Bronchus fibroblast of lung (primary cell): ENCODE measurements at places on chromosomes 6 and 20. TPM values are rescaled to one million over a fixed set of nuclear protein-coding genes. Genes with fewer than 3 reads are reported as not detected.

Gene SDHAF4
- 12.6 and 13.1 TPM in 2 replicates for total RNA-seq

Gene PTCHD4
- total RNA-seq, result 0.34 and 0.59 TPM in 2 replicates

Gene LINC00237
- total RNA-seq, result not detected in 2 replicates

Gene KIF6
- total RNA-seq, result under 0.01 and 0.17 TPM in 2 replicates

Gene COL11A2
- total RNA-seq, result 0.15 and 1.2 TPM in 2 replicates

Gene RAET1G
- 1.0 and 1.8 TPM in 2 replicates for total RNA-seq

Gene DLK2
- total RNA-seq, result 1.0 and 1.5 TPM in 2 replicates

Gene LHFPL5
- not detected in 2 replicates for total RNA-seq

Gene PAX1
- total RNA-seq, result not detected in 2 replicates

Gene RIPOR3
- total RNA-seq, result 0.30 and 0.34 TPM in 2 replicates

Gene FNDC1
- 0.15 and 0.17 TPM in 2 replicates for total RNA-seq

Gene BPIFB6
- total RNA-seq, result not detected in 2 replicates

Gene CPNE1
- 94.3 and 95.6 TPM in 2 replicates for total RNA-seq

Gene LST1
- total RNA-seq, result not detected in 2 replicates

Gene ARMH2
- total RNA-seq, result not detected in 2 replicates
